ENCODE measurements at places on chromosomes 12 and 14.

- DNase-seq, result no peak
Observed at GRCh38 chr12:132657004-132657727, 30.0 kb downstream of the POLE start.

GRCh38 chr12:122799641-122800243 lies 25.4 kb downstream of the CCDC62 start:
- no peak for DNase-seq

DNA sequence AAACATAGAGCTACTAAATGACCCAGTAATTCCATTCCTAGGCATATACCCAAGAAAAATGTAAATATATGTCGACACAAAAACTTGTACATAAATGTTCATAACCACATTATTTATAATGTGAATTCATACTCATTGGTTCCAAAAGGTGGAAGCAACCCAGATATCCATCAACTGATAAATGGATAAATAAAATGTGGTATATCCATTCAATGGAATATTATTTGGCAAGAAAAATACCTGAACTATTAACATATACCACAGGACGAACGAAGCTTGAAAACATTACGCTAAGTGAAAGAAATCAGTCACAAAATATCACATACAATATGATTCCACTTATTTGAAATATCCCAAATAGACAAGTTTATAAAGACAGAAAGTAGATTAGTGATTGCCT lies 99.0 kb upstream of the SOX5 start:
- DNase-seq, result no peak

DNA sequence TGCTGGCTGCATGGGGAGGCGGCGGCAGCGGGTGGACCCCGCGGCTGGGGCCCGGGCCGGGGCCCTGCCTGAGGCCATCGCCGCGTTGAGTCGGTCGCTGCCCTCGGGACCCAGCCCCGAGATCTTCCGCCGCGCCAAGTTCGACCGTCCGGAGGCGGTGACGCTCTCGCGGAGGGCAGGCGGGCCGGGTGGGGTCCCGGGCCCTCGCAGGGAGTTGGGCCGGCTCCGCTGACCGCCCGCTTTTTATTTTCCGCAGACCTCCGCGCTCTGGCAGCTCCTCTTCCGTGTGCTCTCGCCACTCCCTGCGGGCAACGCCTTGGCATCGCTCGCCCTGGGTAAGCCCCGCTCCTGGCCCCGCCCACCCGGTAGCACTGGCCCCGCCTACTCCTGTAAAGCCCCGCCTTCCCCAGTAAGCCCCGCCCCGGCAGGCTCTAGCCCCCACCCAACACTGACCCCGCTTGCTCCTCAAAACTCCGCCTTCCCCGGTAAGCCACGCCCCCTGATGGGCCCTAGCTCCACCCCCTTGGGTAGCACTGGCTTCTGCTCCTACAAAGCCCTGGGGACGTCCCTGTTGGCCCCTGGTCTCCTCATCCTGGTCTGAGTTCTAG lies 424 bp downstream of the TEDC1 start:
- DNase-seq, result peak; percentile 78

GRCh38 chr14:73263606-73264005 lies 26.3 kb downstream of the PAPLN start:
- DNase-seq, result no peak

DNA sequence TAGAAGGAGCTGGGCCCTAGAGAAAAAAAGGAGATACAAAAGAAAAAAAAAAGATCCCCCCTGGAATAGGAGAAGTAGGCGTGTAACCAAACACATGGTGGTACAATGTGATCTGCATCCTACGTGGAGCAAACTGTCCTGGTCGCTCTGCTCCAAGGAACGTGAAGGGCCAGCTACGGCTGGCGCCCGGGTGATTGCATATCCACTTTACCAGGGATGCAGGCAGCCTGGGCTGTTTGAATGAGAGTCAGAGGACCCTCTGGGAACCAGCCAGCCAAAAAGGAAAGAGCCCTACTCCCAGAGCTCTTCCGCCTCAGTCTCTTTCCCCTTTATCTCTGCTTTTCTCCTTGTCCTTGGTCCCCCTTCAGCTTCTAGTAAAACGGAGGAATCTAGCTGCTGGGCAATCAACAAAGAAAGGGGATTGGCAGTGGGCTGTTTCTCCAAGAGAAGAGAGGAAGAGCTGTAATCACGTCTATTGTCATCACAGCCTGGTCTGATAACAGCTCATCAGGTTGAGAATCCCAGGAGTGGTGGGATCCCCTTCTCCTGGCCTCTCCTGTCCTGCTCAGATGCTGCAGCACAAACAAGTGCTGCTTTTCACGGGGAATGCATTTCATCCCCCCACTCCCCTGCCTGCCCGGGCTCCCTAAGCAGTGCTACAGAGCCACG lies 156.0 kb downstream of the ADCK1 start:
- no peak for DNase-seq

- no peak for DNase-seq
Observed at GRCh38 chr14:99467336-99468078, 13.2 kb downstream of the SETD3 start.

- no peak for DNase-seq
Observed at GRCh38 chr14:69459122-69459521, 25.4 kb upstream of the PLEKHD1 start.

DNA sequence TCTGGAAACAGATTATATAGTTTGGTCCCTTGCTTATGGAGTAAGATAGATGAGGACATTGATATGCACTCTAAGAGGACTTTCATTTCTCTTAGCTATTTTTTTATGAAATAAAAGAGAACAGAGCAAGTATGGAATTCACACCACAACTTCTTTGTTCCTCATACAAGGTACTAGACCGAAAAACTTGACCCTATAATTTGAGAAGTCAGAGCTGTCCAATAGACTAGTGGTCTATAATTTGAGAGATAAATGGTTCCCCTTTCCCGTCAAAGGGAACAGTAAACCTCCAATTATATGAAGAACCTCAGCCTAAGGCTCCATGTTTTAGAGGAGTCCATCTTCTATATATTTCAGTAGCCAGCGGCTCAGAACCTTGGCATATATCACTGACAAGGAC lies 58.5 kb upstream of the HIF1A start:
- DNase-seq, result no peak

GRCh38 chr14:22506778-22507351 lies 82.2 kb downstream of the DAD1 start:
- no peak for DNase-seq

- no peak for DNase-seq
Observed at GRCh38 chr12:13251521-13251920, 55.0 kb downstream of the EMP1 start.
